NT2/D1 (cell line): ENCODE measurements at places on chromosomes 6 and 20.

- DNase-seq = no peak
Observed at GRCh38 chr6:71393471-71393870, 104.9 kb downstream of the OGFRL1 start.

- DNase-seq = no peak
Observed at GRCh38 chr6:25831532-25832306, at the start of gene SLC17A1. Gene SLC17A1 (minus strand): TSS chr6:25832052. CDS start chr6:25830557, 1,495 bp downstream.

GRCh38 chr6:17883665-17884497 lies 103.6 kb downstream of the KIF13A start:
- no peak for DNase-seq

- no peak for DNase-seq
Observed at GRCh38 chr20:61307686-61308476, 55.8 kb downstream of the CDH4 start.

- no peak for DNase-seq
Observed at GRCh38 chr6:103672169-103672568, 1187.5 kb downstream of the HACE1 start.

GRCh38 chr6:106752641-106753040 lies 123.3 kb downstream of the QRSL1 start:
- DNase-seq = no peak

GRCh38 chr6:76940191-76940590 lies 523.1 kb downstream of the HTR1B start:
- no peak for DNase-seq

DNA sequence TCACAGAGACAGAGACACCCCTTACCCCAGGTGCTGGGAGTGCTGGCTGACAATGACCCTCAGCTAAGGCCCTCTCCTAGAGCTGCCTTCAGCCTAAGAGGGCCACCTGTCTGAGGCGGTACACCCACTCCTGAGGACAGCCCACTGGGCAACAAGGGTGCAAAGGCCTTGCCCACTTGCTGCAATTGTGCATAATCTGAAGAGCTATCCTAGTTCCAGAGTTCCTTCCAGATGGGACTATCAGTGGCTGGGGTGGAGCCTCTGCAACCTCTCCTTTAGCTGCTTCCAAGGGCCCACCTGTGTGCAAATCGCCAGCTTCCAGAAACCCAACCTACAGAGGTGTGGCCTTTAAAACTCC lies 87.5 kb downstream of the PREX1 start:
- DNase-seq = no peak

DNA sequence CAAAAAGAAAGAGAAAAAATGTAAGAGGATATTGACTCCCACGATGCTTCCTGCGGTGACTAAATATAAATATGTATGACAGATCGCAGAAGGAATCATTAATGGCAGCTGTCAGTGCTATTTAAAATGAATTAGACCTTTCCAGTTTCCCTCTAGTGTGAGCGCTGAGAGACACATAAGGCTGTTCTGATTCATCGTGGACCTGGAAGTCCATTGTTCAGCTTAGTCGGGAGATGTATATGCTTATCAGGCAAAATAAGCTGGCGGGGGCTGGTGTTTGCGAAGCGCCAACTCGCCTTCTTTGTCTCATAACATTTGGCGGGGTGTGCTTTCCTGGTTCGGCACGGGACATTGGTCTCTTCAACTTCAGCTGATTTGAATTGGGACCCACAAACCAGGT lies 95.4 kb downstream of the CDH4 start:
- no peak for DNase-seq

DNA sequence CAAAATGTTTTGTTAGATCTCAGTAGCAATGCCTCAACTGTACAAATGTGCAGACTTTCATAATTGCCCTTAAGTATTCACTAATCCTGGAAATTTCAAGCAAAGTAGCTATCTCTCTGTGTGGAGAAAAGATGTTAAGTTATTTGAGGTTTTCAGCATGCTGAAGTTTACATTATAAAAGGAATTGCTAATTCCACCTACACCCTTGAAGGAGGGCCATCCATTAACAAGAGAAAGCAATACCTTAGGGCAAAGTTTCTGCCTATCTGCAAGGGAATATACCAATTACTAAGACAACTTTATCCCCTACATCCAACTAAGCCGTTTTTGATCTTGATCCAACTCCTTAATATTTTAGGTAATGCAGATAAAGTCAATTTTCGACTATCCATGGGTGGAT lies 380.7 kb upstream of the BTBD3 start:
- no peak for DNase-seq

DNA sequence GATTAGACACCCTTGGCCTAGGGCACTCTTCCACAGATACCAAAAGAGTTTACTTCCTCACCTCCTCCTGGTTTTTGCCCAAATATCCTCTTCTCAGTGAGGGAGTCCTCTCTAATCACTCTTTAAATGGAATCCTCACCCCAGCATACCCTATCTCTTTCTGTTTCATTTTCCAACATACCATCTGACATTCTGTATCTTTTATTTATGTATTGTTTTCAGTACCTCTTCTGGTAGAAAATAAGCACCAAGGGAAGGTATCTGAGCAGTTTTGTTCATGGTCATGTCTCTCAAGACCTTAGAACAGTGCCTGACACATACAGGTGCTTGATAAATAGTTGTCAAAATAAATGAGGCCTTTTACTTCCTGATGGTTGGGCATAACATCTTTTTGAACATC lies 55.1 kb downstream of the KIAA0408 start:
- DNase-seq = no peak

DNA sequence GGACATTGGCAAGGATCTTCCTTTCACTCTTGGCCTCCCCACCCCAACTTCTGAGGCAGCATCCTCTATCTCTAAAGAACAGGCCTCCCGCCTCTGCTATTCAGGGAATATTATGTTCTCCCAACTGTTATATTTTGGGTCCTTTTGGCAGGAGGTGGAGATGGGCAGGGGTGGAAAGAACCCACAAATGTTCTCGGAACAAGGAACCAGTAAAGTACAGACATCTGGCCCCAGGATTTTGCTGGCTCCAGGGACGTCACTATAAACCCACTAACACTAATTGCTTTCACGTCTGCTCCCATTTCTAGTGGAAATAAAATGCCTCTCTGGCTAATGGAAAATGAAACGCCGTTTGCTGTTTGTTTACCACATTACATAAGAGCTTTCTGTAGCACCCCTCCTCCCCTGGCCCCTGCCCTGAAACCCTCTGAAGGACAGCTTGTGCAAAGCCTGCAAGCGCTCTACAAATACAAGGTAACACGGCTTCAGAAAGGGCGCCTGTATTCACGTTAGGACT lies 77.7 kb upstream of the TBC1D7 start:
- no peak for DNase-seq

DNA sequence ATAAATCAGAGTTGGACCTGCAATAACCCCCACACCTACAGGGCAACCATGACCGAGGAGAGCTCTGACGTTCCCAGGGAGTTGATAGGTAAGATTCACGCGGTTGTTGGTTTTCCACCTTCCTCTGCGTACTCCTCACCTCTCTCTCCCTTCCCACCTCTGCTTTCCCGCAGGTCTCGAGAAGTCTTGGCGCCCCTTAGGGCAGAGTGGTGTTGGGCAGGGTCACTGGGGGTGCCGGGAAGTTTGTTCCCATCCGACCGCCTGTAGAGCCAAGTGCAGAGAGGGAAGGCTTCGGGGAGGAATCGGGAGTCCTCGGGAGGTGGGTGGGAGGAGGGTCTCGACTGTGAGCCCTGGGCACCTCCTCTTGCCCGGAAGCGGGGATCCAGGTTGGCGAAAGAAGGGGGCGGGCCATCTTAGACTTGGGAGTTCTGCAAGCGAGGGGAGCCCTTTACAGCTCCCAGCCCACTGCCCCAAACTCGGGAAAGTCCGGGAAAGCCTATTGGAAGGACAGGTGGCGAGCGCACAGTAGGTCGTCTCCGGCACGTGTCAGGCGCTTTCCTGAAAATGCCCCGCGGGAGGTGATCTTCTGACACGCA lies 672 bp downstream of the CARMIL1 start:
- peak; percentile 5 for DNase-seq

DNA sequence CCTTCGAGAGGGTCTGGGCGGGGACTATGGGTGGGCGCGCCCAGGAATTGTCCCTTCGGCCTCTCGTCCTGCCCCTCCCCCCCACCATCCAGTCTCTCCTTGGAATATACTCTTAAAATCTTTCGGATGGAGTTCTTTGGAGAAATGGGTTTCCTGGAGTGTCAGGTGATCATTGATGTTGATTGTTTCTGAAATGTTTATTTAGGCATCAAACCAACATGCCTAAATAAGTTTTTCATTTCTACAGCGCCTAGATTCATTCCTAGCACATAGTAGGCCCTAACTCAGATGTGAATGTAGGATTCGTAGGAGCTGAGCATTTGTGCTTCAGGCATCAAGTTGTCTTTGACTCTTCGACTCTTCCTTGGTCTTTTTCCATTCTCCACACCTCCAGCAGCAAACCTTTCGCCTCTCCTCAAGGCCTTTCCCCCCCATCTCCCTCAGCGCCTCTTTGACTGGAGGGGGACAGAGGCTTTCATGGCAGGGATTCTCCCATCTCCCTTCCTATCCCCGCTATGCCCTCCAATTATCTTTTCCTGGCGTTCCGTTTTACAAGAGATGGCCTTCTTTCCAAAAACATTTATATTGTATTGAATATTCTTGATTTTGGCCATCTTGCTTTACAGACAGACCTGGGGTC lies 610 bp downstream of the CASP8AP2 start:
- DNase-seq = no peak

- no peak for DNase-seq
Observed at GRCh38 chr6:42848700-42849099, 30.7 kb upstream of the RPL7L1 start.

GRCh38 chr6:77124604-77125003 lies 338.7 kb downstream of the HTR1B start:
- no peak for DNase-seq

DNA sequence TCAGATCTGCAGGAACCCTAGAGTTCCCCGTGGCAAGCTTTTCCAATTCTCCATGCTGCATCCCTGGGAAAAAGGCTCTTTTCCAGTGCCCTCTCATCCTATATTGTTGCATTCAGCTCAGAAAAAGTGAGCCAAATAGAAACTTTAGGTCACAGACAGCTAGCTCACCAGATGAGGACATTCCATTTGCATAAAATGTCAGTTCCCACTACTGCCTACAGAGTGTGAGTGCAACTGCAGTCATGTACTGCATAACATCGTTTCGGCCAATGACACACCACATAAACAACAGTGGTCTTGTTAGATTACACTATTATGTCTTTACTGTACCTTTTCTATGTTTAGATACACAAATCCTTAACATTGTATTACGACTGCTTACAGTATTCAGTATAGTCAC lies 8.6 kb downstream of the HS3ST5 start:
- DNase-seq = no peak

DNA sequence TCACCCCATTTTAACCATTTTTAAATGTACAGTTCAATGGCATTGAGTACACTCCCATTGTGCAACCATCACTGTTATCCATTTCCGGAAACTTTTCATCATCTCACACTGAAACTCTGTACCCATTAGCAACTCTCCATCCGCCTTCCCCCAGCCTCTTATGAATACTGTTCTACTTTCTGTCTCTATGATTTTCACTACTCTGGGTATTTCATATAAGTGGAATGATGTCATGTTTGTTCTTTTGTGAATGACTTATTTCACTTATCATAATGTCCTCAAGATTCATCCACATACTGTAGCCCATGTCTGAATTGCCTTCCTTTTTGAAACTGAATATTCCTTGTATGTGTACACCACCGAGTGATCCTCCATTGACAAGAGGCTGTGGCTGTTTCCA lies 92.9 kb upstream of the TOX2 start:
- no peak for DNase-seq

DNA sequence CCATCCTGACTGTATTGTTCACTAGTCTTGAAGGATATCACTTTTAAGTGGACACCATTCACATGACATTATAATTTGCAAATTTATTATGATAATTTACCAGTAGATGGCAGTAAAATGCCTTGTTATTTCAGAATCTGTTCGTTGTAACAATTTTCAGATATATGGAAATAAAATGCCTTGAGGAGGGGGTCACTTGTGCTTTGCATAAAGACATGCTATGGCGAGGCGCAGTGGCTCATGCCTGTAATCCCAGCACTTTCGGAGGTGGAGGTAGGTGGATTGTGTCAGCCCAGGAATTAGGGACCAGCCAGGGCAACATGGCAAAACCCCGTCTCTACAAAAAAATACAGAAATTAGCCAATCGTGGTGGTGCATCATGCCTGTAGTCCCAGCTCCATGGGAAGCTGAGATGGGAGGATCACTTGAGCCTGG lies 9.0 kb upstream of the NCOA6 start:
- no peak for DNase-seq

GRCh38 chr20:45047581-45048119 lies 53.3 kb downstream of the KCNS1 start:
- DNase-seq = no peak

GRCh38 chr20:6857927-6858326 lies 90.4 kb downstream of the BMP2 start:
- no peak for DNase-seq

DNA sequence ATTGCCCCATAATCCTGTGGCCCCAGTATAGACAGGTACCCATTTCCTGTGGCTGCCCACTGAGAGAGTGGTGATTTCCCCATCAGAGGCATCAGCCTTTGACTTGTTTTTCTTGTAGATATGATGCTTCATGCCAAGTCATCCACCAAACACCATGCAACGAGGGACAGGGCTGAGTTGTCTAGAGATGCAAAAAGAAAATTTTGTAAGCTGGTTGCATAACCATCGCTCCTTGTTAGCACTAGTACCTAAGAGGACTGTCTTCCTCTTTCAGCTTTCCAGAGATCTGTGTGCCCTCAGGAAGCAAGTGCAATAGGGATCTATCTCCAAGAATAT lies 166.8 kb downstream of the BCAS1 start:
- no peak for DNase-seq

DNA sequence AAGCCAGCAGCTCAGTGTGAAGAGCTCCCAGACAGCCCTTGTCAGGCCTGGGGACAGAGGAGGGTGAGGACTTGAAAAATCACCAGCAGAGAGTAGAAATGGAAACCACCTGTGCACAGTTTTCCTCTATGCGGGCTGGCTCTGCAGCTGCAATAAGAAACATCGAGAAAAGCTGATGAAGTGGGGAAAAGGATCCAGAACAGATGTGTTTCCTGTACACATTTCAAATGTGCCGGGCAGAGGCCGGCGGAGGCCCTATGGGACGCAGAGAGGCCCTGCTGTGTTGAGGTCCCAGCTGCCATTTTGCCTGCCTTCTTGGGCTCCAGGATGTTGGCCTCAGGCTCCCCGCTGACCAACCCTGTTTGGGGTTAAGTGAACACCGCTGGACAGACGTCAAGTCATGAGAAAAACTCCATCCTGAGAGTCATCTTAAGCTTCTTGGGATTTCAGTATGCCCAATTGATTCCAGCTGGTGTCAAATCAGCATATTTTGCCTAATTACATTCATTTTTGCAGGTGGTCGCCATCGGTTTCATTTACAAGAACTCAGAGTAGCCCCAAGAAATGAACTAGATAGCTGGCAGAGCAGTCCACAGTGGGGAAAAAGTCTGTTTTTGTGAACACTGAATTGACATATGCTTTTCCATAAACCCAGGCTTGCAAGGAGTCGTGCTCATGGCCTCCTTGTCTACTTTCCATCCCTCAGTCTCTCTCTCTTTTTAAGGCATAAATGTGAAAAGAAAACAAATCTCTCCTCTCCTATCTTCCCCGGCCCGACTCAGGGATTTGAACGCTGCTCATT lies 150.4 kb upstream of the PHACTR3 start:
- DNase-seq = no peak

- DNase-seq = peak; percentile 80
Observed at GRCh38 chr6:111750753-111751673, 122.2 kb downstream of the FYN start.
